ENCODE measurements at places on chromosomes 3 and 15. TPM values are rescaled to one million over a fixed set of nuclear protein-coding genes. Genes with fewer than 3 reads are reported as not detected.
A peak's percentile ranks its signal among the peaks of the same experiment; 100 is the strongest.

GOLGA6B gene
- not detected for total RNA-seq

MUC20 gene
- total RNA-seq, result 3.4 TPM

DNA sequence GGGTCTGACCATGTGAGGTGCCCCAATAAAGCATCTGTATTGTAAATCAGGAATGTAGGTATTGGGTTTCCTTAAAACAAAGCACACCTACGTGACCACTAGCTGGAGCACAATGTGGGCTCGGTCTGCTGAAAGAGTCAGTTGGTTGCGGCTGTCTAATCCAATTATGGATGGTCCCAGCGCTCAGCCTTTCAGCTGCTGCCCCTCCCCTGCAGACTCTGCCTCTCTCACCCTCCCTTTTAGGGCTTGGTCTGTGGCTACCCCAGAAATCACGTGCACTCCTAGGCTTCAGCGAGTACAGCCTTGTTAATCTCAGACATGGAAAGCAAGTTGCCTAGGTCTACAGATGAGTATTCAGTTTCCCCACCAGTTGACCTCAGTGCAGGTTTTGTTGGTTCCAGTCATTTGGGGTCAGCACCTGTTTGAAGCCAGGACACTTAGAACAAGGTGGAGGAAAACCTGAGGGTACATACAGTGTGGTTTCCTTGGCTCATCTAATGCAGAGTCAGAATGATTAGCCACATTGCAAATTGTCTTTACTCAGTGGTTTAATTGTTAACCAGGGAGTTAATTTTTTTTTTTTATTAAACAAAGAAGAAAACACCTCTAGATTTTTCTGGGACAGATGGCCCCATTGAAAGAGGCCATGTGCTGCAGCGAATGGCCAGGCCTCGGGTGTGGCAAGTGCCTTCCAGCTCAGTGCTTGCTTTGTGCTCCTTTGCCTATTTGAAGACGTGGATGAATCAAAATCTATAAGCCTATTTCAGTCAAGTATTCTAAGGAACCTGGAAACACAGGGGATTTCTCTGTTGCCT lies 137.7 kb downstream of the IGF1R start:
- H3K27me3 ChIP-seq, result no peaks in the 10 kb centered on the region
- no peak overlapping the region for H3K27ac ChIP-seq
- peaks cover 11% of the 10 kb centered on the region for H3K4me1 ChIP-seq
- DNase-seq, result no peak

GRCh38 chr3:167978071-167978470 lies 117.7 kb downstream of the GOLIM4 start:
- no peaks in the 10 kb centered on the region for H3K36me3 ChIP-seq
- DNase-seq, result no peak
- no peak overlapping the region for H3K4me3 ChIP-seq
- no peaks in the 10 kb centered on the region for H3K4me1 ChIP-seq

GRCh38 chr15:92817339-92817886 lies 82.7 kb upstream of the CHD2 start:
- H3K36me3 ChIP-seq, result no peaks in the 10 kb centered on the region
- peaks cover 29% of the 10 kb centered on the region for H3K4me1 ChIP-seq
- DNase-seq, result no peak
- no peak overlapping the region for H3K27ac ChIP-seq
- no peak overlapping the region for H3K4me3 ChIP-seq
- H3K27me3 ChIP-seq, result no peaks in the 10 kb centered on the region

DNA sequence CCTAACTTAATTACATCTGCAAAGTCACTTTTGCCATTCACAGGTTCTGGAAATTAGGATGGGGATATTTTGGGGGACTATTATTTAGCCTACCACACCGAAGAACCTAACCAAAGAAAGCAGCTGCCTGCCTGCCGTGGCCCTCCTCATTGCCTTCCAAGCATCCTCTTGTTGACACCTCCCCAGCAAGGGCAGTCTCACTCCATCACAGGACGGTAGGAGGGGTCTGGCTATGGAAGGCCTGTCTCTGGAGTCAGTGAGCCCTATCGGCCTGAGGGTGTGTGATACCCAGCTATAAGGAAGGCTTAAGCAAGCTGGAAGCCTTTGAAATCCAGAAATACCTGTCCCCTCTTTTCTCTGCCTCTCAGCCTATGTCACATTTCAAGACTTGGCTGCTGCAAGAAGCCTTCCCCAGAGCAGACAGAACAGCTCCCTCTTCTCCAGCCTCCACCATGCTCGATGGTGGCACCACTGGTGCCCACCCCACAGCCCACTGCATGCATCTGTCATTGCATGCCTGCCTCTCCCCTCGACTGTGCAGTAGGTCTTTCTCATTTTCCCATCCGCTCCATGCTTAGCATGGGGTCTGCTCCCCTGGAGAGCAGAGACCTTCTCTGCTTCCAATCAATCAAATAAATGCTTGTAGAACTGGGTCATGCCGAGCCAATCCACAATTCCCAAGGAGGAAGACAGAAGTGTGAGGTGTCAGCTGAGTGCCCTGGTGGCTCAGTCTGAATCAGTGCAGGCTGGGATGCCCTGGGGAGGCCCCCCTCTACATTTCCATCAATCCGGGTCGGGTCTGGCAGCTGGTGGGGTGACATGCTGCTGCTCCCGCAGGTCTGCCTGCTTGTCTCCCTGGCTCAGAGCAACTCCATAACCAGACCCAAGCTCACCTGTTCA lies 23.9 kb upstream of the LOXL1 start:
- no peak for DNase-seq
- H3K36me3 ChIP-seq, result no peaks in the 10 kb centered on the region
- no peak overlapping the region for H3K27ac ChIP-seq

DNA sequence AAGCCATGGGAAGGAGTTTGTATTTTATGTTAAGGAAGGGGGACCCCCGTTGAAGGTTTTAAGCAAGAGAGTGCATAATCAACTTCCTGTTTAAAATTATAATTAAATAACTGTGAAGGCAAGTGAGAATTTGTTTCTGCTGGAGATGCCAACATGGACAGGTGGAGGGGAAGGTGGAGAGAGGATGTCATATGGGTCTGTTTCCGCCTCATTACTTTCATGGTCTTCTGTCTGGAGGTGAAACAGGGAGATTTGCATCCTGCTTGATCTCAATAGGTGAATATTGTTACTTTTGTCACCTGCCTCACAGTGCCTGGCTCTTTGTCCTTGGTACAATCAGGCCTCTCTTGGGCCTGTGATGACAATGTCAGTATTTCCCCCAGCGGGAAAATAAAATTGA lies 300.6 kb upstream of the LMCD1 start:
- no peak overlapping the region for H3K4me3 ChIP-seq
- no peaks in the 10 kb centered on the region for H3K36me3 ChIP-seq
- no peaks in the 10 kb centered on the region for H3K4me1 ChIP-seq
- no peak for DNase-seq
- H3K27me3 ChIP-seq, result no peaks in the 10 kb centered on the region

GRCh38 chr3:62090519-62090918 lies 282.8 kb downstream of the FEZF2 start:
- H3K4me3 ChIP-seq, result no peak overlapping the region
- no peaks in the 10 kb centered on the region for H3K27me3 ChIP-seq
- peaks cover under 1% of the 10 kb centered on the region for H3K4me1 ChIP-seq
- H3K36me3 ChIP-seq, result no peaks in the 10 kb centered on the region

- DNase-seq, result no peak
- peak overlapping the region; percentile 62 for H3K4me3 ChIP-seq
- H3K36me3 ChIP-seq, result no peaks in the 10 kb centered on the region
- no peaks in the 10 kb centered on the region for H3K27me3 ChIP-seq
- H3K27ac ChIP-seq, result no peak overlapping the region
Observed at GRCh38 chr3:23113455-23114171, 89.5 kb upstream of the UBE2E2 start.

Data from thoracic aorta (tissue), 2 donors.